ENCODE measurements at places on chromosomes 5 and 9.

- no peak for DNase-seq
Measured at GRCh38 chr5:98557916-98558315, 215.5 kb upstream of the RGMB start.

- DNase-seq = no peak
Measured at GRCh38 chr9:105307591-105308130, 63.2 kb downstream of the SLC44A1 start.

- peak; percentile 76 for DNase-seq
Measured at GRCh38 chr5:137753691-137754187, 424 bp downstream of the HNRNPA0 start.

- DNase-seq = peak; percentile 62
Measured at GRCh38 chr5:58459146-58460001, 512 bp downstream of the PLK2 start.

GRCh38 chr9:112112519-112112918 lies 62.6 kb downstream of the SUSD1 start:
- no peak for DNase-seq

GRCh38 chr5:110150199-110150598 lies 460.5 kb downstream of the MAN2A1 start:
- no peak for DNase-seq

- DNase-seq = no peak
Measured at GRCh38 chr5:120657104-120657503, 193.0 kb downstream of the PRR16 start.

GRCh38 chr9:38687389-38687842 lies 32.5 kb downstream of the FAM240B start:
- DNase-seq = peak; percentile 50

DNA sequence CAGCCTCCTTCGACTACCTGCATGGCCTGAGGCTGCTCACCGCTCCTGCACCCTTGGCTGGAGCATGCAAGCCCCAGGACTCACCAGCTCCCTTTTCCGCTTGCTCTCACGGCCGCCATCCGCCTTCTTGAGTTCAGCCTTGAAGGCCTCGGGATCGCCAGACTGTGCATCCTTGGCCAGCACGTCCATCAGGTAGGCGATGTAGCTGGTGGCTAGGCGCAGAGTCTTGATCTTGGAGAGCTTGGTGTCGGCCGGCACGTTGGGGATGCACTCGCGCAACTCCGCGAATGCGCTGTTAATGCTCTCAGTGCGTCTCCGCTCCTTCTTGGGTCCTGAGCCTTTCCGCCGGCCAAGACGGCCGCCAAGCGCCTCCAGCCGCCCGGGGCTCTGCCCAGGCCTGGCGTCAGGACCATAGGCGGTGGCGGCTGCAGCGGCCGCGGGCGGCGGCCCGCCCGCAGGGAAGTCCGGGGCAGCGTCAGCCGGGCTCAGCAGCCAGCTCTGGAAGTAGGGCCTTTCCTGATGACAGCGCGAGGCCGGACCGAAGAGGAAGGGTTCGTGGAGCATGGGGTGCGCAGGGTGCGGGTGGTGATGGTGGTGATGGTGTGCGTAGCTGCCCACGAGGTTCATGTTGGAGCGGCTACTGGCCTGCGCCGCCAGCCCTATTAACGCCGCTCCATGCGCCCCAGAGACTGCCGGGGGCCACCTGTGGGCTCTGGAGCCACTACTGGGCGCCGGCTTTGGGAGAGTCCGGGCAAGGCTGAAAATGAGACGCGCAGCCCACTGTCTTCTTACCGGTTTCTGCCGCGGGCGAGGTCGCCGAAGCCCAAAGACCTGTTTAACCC lies 424 bp downstream of the HAND1 start:
- no peak for DNase-seq

DNA sequence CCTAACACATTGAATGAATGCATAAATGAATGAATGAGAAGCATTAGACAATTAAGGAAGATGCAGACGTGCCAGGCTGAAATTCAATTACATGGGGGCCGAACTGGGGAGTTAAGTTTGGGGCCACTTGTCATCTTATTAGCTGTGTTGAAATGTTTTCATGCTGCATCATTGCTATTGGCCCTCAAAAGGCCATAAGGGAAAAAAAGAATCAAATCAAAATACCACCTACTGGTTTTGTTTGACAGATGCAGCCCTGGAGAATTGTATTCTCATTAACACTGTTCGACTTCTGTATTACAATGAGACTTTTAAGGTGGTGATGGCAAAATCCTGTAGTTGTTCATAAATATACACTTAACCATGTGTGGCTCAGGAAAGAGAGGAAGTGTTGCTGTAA lies 38.4 kb downstream of the UBE2QL1 start:
- no peak for DNase-seq

DNA sequence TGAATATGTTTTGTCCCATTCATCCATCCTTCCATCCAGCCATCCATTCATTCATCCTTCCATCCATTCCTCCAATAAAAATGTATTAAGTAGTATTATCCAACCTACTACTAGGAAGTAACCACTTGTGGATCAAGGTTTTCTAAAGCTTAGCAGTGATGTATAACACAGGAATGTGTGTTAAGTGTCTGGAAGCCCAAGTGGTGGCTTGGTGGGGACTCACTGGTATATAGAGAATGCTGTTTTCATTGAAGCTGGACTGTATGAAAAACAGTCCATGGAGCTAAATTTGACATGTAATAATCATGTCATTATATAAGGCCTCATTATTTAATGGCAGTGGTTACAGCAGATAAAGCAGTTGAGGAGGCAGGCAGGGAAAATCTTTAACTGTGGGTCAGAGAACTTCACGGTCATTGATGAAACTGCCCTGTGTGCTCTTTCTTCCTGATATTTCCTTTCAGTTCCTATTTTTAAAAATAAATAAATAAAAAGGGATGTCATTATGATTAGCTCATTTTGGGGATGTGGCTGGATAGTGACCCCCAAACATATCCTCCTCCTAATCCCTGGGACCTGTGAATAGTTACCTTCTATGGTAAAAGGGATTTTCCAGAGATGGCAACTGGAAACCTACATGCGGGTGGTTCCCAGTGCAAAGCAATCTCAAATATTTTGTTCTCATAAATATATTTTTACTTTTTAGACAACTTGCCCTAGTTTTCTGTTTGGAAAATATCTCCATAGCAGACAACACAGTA lies 82.3 kb downstream of the DAPK1 start:
- DNase-seq = no peak

GRCh38 chr5:17444496-17444895 lies 53.5 kb upstream of the TAF11L2 start:
- no peak for DNase-seq

DNA sequence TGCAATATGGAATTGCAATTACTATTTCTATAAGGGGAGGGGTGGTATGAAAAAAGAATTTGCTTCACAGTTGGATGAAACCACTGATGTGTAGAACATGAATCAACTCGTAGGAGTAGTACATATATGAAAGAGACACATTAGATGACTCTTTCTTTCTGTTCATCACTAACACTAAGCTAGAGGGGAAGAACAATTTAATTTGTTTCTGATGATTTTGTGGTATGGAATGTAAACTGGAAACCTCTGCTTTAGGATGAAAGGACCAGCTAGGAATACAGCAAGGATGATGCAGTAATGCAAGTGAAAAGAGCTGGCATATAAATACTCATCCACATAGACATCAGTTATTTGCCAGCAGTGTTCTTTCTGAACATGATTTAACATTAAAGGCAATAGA lies 113.4 kb downstream of the PAPPA start:
- no peak for DNase-seq

DNA sequence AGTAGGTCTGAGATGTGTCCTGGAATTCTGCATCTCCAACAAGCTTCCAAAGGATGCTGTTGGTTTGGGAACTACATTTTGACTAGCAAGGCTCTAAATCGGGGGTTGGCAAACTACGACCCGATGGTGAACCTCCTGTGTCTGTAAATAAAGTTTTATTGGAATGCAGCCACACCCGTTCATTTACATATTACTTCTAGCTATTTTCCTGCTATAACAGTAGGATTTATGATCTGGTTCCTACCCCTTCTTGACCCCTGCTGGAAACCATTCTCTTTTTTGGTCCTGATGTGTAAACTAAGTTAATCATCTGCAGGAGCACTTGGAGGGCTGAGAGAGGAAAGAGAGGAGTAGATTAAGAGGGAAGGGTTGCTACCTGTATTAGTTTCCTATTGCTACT lies 454.5 kb downstream of the RASEF start:
- DNase-seq = no peak

- no peak for DNase-seq
Measured at GRCh38 chr5:131640043-131640856, 5.2 kb upstream of the RAPGEF6 start.

DNA sequence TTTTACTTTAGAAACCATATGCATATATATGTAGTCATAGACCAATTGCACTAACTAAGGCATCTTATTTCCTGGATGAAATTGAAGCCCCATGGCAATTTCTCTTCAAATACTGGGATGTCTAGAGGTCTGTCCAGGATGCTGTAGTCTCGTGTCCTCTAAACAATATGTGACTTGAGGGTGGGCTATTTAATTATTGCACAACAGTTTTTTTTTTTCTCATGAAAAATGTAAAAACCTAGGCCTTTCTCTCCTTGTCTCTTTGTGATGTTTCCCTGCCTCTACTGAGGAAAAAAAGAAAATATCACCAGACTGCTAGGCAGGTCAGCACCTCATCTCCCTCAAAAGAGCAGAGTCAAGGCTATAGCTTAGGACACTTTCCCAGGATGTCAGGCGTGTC lies 34.6 kb downstream of the ZCCHC9 start:
- no peak for DNase-seq

- no peak for DNase-seq
Measured at GRCh38 chr5:107929080-107929479, 258.3 kb upstream of the EFNA5 start.

DNA sequence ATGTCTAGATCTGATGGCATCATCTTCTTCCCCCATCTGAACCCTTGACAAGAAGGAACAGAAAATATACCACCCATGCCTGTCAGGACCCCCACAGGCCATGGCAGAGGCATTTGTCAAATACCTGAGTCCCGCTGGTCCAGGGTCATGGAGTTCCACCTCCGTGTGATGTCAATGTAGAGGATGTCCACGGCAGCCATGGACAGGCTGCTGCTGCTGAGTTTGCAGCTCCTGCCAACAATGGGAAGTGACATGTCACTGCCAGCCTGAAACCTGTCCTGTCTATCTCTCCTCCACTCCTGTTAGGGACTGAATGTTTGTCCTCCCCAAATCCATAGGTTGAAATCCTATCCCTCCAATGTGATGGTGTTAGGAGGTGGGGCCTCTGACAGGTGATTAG lies 208.8 kb downstream of the DAB2IP start:
- DNase-seq = no peak

- DNase-seq = no peak
Measured at GRCh38 chr5:149770236-149770635, 40.1 kb downstream of the PPARGC1B start.

GRCh38 chr9:22623236-22623635 lies 176.6 kb downstream of the DMRTA1 start:
- DNase-seq = no peak

DNA sequence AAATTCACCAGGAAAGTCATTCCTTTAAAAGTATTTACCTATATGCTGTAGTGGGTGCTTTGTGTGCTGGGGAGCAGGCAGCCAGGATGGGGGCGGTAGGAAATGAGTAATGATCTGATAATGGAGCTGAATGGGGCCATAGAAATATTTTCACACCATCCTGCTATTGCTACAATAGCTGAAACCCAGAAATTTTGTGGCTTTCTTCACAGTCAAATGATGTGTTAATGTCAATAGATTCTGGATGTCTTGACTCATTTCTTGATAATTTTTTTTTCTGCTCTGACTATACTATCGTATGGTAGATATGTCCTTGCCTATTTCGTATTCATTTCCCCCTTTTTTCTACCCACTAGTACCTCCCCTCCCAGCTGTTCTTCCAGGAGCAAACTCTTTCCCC lies 59.5 kb downstream of the RORB start:
- no peak for DNase-seq

GRCh38 chr5:151497391-151498002 lies 50.1 kb downstream of the SLC36A1 start:
- no peak for DNase-seq

GRCh38 chr5:177592905-177593304 lies 902 bp downstream of the TMED9 start:
- DNase-seq = no peak

DNA sequence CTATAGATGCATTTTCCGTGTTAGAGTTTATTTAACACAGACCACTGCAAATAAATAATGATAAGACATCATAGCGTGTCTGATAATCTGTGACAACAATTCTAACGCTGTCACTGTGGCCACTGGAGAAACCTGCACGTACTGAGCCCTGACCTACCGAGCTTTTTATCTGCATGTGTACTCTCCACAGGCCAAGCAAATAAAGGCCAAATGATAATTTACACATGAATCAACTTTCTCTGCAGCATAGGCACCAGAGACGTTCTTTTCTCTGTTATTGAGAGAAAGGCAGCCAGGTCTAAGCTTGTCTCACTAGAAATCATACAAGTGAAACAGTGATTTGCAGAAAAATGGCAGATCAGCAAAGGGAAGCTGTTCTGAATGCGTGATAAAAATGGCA lies 75.8 kb downstream of the POU5F2 start:
- no peak for DNase-seq

DNA sequence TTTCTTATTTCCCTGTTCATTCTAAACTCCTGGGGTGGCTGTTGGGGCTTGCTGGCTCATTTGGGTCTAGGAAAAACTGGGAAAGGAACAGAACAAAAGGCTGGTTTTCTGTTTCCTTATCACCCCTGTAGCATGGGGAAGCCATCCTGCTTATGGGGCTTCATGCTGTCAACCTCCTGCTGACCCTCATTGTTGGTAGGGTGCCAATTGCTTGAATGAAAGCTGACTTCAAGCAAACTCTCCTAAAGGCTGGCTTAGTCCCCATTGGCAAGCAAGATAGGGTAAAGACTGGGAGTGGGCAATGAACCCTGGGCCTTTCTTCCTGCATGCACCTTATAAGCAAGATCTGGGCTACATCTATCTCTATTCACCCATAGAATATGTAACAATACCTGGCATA lies 511.6 kb downstream of the DMAC1 start:
- no peak for DNase-seq

DNA sequence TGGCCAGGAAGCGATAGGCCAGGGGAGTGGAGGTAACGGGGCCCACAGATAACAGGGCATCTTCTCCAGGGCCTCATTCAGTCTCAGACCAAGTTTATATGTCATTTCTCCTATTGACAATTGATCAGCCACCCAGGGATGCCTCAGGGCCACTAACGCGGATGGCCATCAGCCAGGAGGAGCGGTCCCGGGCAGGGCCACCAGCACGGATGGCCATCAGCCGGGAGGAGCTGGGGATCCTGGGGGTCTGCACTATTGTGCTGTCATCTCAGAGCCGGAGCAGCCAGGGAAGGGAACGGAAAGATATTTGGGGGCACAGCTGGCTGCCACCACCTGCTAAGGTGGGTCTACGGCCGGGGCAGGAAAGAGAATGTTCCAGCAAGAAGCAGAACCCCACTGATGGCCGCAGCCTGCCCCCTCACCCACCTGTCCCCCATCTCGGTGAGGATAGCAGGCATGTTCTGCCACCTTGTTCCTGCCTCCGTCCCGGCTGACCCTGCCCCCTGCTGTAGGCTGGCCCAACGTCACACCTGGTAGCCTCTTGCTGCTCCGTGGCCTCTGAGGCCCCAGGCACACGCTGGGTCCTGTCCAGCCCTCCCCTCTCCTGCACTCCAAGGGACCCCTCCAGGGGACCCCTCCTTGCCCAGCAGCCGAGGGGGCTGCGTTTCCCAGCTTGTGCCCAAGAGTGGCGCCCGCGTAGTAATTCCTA lies 21.5 kb upstream of the UBAC1 start:
- no peak for DNase-seq

GRCh38 chr5:40571729-40572128 lies 108.0 kb upstream of the PTGER4 start:
- no peak for DNase-seq

- no peak for DNase-seq
Measured at GRCh38 chr9:121059998-121060636, 10.0 kb upstream of the C5 start.

All from femur (tissue), 1 donor.